ENCODE measurements at places on chromosomes 5 and 9.

GRCh38 chr5:126351153-126351552, 72.1 kb upstream of the GRAMD2B start:
- DNase-seq, result no peak

DNA sequence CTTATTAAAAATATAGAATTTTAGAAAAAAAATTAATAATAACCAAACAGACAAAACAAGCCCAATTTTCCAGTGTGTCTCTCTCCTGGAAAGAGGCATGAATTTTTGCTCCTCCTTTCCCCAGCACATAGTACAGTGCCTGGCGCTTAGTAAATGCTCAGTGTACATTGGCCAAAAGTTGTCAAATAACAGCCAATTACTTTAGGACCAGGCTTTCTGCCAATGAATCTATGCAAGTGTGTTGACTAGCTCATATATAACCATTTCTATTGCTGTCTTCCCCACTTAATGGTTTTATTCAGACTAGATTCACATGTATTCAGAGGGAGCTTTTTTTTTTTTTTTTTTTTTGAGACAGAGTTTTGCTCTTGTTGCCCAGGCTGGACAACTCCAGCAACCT, 120.1 kb upstream of the CD180 start:
- no peak for DNase-seq

DNA sequence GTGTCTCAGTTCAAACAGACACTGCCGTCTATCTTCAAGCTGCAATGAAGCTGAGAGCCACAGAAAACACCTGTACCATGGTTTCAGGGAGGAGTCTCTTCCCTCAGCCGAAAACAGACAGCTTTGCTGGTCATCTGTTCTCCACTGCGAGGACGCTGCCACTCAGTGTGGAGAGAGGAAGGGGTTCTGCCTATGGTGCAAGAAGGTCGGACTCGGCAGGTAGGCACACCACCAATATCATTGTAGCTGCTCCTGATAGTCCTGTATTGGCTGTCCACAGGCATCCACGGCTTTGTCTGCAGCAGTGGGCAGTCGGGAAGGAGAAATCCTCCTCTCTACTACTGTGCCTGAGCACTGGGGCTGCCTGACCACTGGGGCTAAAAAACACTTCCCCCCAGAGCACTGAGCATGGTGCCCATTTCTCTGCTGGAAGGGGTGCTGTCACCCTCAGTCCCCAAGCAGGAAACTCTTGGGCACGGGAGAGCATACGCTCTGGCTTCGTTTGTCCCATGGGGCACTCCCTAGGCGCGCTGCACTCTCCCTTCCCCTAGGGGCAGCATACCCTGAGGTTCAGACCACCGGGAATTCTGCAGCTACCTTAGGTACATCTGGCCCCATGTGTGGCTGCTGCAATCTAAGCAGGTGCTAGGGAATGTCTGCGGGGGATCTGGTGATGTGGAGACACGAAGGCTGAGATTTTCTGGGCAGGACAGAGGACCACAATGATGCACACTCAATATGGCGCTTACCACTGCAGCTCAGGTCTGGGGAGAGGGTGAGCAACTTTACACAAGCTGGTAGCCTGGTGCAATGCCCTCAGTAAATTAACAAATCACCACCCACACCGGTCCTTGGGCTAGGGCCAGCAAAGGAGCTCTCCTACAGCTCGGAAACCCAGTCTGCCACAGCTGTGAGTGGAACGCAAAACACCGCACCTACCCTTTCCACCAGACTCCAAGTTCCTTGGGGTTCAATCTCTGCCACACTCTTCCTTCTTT, 880.9 kb upstream of the SEMA6A start:
- no peak for DNase-seq

DNA sequence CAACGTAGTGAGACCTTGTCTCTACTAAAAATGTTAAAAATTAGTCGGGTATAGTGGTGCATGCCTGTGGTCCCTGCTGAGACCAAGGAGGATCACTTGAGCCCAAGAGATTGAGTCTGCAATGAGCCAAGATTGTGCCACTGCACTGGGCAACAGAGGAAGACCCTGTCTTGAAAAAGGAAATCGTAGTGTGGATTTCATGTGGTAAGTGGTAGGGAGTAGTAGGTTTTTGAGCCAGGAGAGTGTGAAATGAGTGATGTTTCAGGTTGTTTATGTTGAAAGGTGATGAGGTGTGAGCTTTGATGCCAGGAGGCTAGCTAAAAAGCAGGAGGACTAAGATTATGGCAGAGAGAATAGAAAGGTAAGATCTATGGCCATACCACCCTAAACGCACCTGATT, 5.9 kb downstream of the MATR3 start:
- no peak for DNase-seq

DNA sequence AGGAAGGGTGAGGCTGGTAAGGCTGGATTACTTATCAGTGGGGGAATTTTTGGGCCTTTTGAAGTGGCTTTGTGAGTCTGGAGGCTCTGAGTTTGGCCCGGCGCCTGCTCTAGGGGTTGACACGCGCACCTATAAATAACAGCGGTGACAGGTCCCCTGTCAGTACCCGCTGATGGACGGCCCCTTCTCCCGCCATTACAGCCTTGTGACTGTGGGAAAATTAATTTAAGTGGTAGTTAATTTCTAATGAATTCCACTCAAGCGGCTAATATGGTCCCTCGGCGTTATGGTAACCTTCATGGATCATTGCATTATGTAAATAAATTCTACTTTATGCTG, 16.5 kb downstream of the MRPL36 start:
- DNase-seq, result no peak

GRCh38 chr9:33186457-33187168, 19.5 kb upstream of the B4GALT1 start:
- DNase-seq, result no peak

DNA sequence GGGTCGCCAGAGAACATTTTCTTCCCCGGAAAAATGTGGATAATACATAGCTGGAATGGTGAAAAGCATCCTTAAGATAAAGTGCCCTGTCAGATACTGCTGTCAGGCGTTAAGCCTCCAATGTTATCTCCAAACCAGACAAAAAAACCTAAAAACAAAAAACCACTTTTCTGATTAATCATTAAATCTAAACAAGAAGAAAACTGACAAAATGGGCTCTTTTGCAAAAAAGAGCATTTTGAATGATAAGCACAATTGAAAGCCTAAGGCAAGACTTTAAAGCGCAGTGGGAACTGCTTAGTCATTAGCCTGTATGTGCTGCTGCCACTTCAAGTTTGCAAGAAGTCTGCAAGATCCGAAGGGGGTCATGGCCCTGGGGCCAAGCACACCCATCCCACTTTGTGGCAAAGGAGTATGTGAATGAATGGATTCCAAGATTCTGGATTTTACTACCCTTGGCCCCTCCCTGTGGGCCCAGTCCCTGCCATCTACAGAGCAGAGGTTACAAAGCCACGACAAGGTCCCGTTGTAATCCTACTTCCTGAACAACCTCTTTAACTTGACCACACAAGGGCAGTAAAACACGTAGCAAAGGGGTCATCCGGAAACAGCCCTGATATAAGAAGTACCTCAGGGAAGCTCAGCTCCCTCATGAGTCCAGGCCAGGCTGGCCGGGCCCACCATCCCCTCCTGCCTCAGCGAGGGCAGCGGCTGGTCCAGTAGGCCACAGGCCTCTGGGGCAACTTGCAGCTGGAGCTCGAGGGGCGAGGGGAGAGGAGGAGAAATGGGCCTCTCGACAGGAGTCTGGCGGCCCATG, 29.7 kb downstream of the SHB start:
- DNase-seq, result no peak

GRCh38 chr5:158739951-158740757, 359.6 kb downstream of the EBF1 start:
- DNase-seq, result no peak

GRCh38 chr9:133542002-133542401, 7.5 kb downstream of the ADAMTSL2 start:
- no peak for DNase-seq

GRCh38 chr5:98510143-98510985, 263.1 kb upstream of the RGMB start:
- peak; percentile 20 for DNase-seq

- no peak for DNase-seq
These were observed 142.5 kb upstream of the RETREG1 start for GRCh38 chr5:16759147-16759773.

GRCh38 chr5:14240359-14240758, 97.2 kb downstream of the TRIO start:
- no peak for DNase-seq

GRCh38 chr5:170145462-170145861, 39.8 kb downstream of the FOXI1 start:
- no peak for DNase-seq

DNA sequence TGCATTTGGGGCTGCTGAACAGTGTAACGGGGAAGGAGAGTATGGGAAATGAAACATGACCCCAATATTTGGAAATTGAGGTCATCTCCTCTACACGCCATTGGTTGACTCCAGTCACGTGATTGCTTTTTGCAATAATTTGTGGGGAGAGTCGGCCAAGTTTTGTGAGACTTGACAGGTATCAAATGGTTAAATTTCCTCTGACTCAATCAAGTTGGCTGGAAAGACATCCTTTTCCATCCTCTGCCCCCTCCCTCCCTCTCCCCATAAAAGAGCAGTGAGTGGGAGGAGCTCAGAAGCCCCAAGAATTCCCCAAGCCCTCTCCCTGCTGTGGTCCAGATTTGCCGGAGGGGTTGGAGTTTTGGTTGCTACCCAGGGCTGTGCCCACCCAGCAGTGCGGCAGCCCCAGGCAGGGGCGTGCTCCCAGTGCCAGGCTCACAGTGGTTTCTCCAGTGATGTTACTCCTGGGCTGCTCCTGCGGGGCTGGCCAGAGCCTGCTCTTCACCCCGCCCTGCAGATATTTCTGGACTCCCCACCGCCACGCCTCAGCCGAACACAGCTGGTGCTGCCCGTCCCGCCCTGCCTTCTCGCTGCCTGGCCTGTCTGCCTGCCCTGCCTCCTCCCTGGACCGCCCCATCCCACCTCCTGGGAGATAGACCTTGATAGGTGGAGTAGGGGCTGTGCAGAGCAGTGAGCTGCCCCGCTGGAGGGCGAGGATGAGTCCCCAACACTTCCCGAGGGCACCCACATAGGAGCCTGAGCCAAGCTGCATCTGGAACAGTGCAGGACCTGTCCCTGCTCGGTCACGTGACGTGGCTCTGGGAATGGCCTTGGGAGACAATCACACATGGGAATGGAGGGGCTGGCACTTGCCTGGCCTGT, 3.4 kb downstream of the COL5A1 start:
- no peak for DNase-seq

GRCh38 chr9:69086769-69087168, 51.2 kb downstream of the FXN start:
- no peak for DNase-seq

- no peak for DNase-seq
These were observed 677.0 kb downstream of the LRRC70 start for GRCh38 chr5:63255594-63255993.

- DNase-seq, result no peak
These were observed 168.2 kb downstream of the CD180 start for GRCh38 chr5:67028371-67028770.

Measured in NCI-H1930 (cell line).